Endodermal cell (in vitro differentiated cells): ENCODE measurements at places on chromosomes 13 and 19. TPM values are rescaled to one million over a fixed set of nuclear protein-coding genes. Genes with fewer than 3 reads are reported as not detected.
A peak's percentile ranks its signal among the peaks of the same experiment; 100 is the strongest.

Gene FAM216B
- total RNA-seq, result not detected in 3 replicates

Gene B3GNT3
- 0.38 to 1.2 TPM (median 1.2 TPM) in 3 replicates for total RNA-seq

- H3K27me3 ChIP-seq, result peaks cover 4% of the 10 kb centered on the region
- no peak overlapping the region for H3K27ac ChIP-seq
- no peaks in the 10 kb centered on the region for H3K36me3 ChIP-seq
- DNase-seq, result no peak
- no peak overlapping the region for H3K4me3 ChIP-seq
Measured at GRCh38 chr19:35569281-35569781, 5.9 kb upstream of the ATP4A start.

GRCh38 chr13:22599156-22599555, 581.6 kb upstream of the SGCG start:
- no peak for DNase-seq
- no peak overlapping the region for H3K4me3 ChIP-seq
- no peaks in the 10 kb centered on the region for H3K36me3 ChIP-seq
- H3K27me3 ChIP-seq, result no peaks in the 10 kb centered on the region
- H3K27ac ChIP-seq, result no peak overlapping the region
- no peaks in the 10 kb centered on the region for H3K4me1 ChIP-seq

- H3K27ac ChIP-seq, result no peak overlapping the region
- no peaks in the 10 kb centered on the region for H3K4me1 ChIP-seq
- no peak overlapping the region for H3K4me3 ChIP-seq
- no peaks in the 10 kb centered on the region for H3K36me3 ChIP-seq
- DNase-seq, result no peak
- H3K27me3 ChIP-seq, result no peaks in the 10 kb centered on the region
Measured at GRCh38 chr19:9313756-9314155, 4.1 kb upstream of the ZNF699 start.

DNA sequence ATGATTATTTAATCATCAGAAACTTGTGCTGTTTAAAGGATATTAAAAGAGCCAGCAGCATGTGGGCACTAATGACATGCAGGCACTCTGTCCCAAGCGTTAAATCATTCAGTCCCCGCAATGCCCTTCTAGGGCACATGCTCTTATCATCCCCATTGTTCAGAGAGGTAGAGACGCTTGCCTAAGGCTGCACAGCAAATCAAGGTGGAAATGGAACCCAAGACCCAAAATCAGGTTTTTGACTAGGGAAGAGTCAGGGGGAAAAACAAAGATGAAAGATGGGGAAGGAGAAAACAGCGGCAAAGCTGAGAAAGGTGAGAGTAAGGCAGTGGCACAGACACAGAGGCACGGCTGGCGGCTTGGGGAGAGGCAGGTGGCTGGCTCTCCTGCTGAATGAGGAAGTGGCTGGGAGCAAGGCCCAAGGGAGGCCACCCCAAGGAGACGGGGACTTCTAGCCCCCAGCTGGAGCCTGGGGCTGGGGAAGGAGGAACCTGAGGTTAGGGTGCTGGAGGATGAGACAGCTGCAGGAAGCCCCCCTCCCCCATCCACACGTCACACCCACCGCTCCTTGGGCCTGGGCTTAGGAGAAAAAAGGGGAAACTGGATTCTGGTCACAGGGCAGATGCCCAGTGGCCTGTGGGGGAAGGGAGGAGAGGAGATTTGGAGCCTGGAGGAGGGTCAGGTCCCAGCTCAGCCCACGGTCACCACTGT, 1.0 kb upstream of the TYROBP start:
- H3K27me3 ChIP-seq, result no peaks in the 10 kb centered on the region
- H3K36me3 ChIP-seq, result no peaks in the 10 kb centered on the region
- DNase-seq, result no peak
- no peak overlapping the region for H3K27ac ChIP-seq

DNA sequence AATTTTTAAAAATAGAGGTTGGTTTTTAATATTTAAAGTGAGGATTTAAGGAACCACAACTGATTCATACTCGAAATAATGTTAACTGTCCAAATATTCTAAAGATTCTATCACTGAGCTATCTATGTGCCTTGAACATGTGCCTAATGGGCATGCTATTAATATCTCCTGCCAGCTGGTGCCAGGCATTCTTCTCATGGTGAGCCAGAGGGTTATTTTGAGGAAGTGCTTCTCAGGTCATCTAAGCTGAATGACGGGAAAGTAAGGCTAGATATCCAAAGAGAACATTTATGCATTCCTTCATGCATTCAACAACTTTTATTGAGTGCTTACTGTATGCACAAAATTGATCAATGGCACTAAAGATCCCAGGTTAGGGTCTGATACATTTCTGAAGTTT, 138.2 kb downstream of the PIBF1 start:
- H3K4me3 ChIP-seq, result no peak overlapping the region
- no peak overlapping the region for H3K27ac ChIP-seq
- no peak for DNase-seq
- no peaks in the 10 kb centered on the region for H3K27me3 ChIP-seq
- H3K36me3 ChIP-seq, result peaks cover 14% of the 10 kb centered on the region

DNA sequence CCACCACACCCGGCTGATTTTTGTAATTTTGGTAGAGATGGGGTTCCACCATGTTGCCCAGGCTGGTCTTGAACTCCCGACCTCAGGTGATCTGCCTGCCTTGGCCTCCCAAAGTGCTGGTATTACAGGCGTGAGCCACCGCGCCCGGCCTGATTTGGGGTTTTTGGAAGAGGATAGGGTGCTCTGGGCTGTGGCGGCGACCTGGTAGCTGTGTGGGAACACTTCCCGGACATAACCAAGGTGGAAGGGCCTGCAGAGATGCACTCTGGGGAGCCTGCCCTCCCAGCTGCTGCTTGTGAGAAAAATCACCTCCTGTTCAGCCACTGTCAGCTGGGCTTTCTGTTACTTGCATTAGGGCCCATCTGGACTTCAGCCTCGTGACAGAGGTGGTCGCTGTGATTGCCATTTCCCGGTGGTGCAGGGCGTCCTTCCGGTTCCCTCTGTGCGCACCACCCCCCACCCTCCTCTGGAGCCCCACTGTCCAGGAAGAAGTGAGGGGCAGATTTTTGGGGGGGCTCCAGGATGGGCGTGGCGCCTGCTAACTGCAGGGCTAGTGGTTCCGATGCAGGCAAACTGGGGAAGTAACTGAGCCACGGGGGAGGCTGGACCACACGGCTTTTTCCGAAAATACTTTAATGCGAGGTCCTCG, 7.5 kb downstream of the IL4I1 start:
- no peaks in the 10 kb centered on the region for H3K27me3 ChIP-seq
- no peak overlapping the region for H3K4me3 ChIP-seq
- H3K27ac ChIP-seq, result no peak overlapping the region

DNA sequence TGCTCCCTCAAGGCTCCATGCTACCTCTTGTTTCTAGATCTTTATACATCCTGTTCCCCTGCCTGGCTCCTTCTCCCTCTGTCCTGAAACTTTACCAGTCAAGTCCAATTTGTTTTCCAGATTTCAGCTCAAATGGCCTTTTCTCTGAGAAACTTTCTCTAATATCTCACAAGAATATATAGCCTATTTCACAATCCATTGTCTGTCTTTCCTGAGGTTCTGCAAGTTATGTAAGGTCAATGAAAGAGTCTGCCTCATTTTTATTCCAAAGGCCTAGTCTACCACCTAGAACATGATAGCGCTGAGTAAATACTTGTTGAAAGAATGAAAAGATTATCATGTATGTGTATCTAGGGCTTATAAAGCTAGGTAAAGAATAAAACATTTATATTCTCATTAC, 348.8 kb downstream of the SPRY2 start:
- no peaks in the 10 kb centered on the region for H3K36me3 ChIP-seq
- DNase-seq, result no peak
- peaks cover 7% of the 10 kb centered on the region for H3K27me3 ChIP-seq
- no peak overlapping the region for H3K27ac ChIP-seq
- H3K4me1 ChIP-seq, result peaks cover 3% of the 10 kb centered on the region
- no peak overlapping the region for H3K4me3 ChIP-seq

- H3K27ac ChIP-seq, result no peak overlapping the region
- no peak for DNase-seq
- no peaks in the 10 kb centered on the region for H3K36me3 ChIP-seq
- no peaks in the 10 kb centered on the region for H3K27me3 ChIP-seq
Measured at GRCh38 chr13:50255639-50256038, 240.4 kb downstream of the KCNRG start.

DNA sequence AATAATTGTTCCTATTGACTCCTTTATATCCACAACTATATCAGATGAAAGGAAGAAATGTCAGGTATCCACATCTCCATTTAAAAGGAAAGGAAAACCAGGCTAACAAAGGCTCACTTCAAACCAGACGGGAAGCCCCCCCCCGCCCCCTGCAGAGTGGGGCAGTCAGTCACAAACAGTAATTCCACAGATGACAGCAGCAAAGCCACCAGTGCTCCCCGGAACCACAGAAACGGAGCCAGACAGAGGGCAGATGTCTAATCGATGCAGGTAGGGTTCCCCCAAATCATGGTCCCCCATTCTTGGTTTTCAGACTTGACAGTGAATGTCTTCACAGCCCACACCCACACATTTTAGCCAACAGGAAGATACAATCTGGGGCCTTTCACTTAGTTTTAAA, 100.8 kb downstream of the STK24 start:
- DNase-seq, result peak; percentile 92
- peaks cover 28% of the 10 kb centered on the region for H3K4me1 ChIP-seq
- peak overlapping the region; percentile 44 for H3K27ac ChIP-seq
- H3K4me3 ChIP-seq, result no peak overlapping the region
- H3K27me3 ChIP-seq, result no peaks in the 10 kb centered on the region
- peaks cover 38% of the 10 kb centered on the region for H3K36me3 ChIP-seq

Gene NBEA
- 11.4 and 15.2 TPM in 2 replicates for total RNA-seq

- H3K27ac ChIP-seq, result no peak overlapping the region
- no peak overlapping the region for H3K4me3 ChIP-seq
- no peaks in the 10 kb centered on the region for H3K27me3 ChIP-seq
- H3K4me1 ChIP-seq, result no peaks in the 10 kb centered on the region
Measured at GRCh38 chr19:38862321-38863059, 12.7 kb upstream of the HNRNPL start.

Gene ARGLU1
- total RNA-seq, result 81.1 to 101 TPM (median 97.8 TPM) in 3 replicates

GRCh38 chr13:99481366-99481765, 19.9 kb upstream of the TM9SF2 start:
- no peak for DNase-seq
- no peaks in the 10 kb centered on the region for H3K36me3 ChIP-seq
- H3K4me3 ChIP-seq, result no peak overlapping the region
- no peak overlapping the region for H3K27ac ChIP-seq

GRCh38 chr13:88622362-88622973, 951.3 kb downstream of the SLITRK5 start:
- H3K27me3 ChIP-seq, result no peaks in the 10 kb centered on the region
- no peak overlapping the region for H3K4me3 ChIP-seq
- H3K27ac ChIP-seq, result no peak overlapping the region

- no peak overlapping the region for H3K27ac ChIP-seq
- H3K4me1 ChIP-seq, result no peaks in the 10 kb centered on the region
- H3K4me3 ChIP-seq, result no peak overlapping the region
- no peaks in the 10 kb centered on the region for H3K36me3 ChIP-seq
- H3K27me3 ChIP-seq, result peaks cover 24% of the 10 kb centered on the region
Measured at GRCh38 chr19:43634068-43634467, 5.6 kb downstream of the CADM4 start.

GRCh38 chr13:97058391-97058790, 64.1 kb upstream of the OXGR1 start:
- no peak for DNase-seq
- H3K4me3 ChIP-seq, result no peak overlapping the region
- no peaks in the 10 kb centered on the region for H3K4me1 ChIP-seq
- no peaks in the 10 kb centered on the region for H3K27me3 ChIP-seq
- no peak overlapping the region for H3K27ac ChIP-seq

Gene MEIOSIN
- total RNA-seq, result 0.09 TPM in 1 of 2 replicates, not detected in the other

Gene PIP5K1C
- 26.1 to 45.8 TPM (median 43.5 TPM) in 3 replicates for total RNA-seq

DNA sequence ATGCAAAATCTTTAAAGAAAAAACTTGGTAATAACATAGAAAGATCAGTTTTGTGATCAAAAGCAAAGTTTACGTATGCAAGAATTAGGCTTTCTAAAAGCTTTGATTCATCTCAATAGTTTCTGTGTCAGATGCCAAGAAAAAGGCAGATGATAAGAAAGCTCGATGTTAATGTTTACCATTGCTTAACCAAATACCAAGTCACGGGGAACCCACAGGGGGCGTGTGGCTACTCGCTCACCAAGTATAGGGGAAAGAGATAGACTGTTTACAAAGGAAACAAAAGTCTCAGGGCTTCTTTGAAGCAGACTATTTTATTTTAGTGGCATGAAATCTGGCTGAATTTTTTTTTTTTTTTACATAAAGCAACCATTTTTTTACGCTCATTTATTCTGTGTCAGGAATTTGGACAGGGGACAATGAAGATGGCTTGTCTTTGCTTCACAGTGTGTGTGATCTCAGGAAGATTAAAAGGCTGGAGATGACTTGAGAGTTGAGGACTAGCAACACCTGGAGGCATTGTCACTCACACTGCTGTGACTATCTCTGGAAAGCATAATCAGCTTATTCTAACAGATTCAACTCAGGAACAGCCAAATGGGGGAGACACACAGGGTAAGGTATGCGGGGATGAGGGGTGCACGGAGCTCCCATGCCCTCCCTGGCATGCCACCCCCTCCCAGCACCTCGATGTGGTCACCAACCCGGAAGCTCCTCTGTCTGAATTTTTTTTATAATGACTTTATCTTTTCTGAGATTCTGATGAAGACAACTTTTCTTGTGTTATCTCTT, 24.9 kb downstream of the RCBTB1 start:
- H3K36me3 ChIP-seq, result peaks cover 58% of the 10 kb centered on the region
- H3K27ac ChIP-seq, result peak overlapping the region; percentile 14
- H3K4me1 ChIP-seq, result peaks cover 7% of the 10 kb centered on the region
- H3K27me3 ChIP-seq, result no peaks in the 10 kb centered on the region
- peak overlapping the region; percentile 58 for H3K4me3 ChIP-seq
- peak; percentile 81 for DNase-seq

DNA sequence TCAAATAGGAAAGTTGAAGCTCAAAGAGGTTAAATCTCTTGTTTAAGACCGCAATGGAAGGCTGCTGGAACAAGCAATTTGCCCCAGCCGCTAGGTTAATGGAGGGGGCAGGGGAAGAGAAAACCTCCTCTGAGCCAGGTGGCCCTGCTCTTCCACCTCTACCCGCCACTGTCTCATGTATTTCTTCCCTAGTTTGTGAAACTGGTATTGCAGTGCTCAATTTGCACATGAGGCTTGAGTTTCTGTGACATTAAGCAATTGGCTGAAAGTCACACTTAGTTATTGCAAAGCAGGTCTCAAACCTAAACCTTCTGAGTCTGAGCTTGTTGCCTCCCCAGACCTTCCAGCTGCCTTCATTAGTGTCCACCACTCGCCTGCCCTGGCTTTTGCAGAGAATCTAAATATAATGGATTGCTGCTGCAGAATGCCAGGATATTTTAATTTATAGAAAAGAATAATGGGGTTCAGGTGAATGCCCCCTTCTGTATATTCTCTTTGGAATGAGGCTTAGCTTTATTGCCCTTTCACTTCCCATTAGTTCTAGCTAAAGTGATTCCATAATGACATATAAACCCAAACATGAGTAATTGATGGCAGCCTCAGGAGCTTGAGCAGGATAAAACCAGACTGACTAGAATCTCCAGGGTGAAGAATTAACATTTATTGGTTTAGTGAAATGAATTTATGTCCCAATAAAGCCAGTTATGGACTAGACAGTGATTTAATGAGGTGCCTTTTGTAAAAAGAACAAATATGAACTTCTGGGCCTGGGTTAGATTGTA, 27.0 kb upstream of the OLFM4 start:
- DNase-seq, result no peak
- H3K27me3 ChIP-seq, result peaks cover 21% of the 10 kb centered on the region
- H3K36me3 ChIP-seq, result no peaks in the 10 kb centered on the region
- H3K27ac ChIP-seq, result no peak overlapping the region

GRCh38 chr13:33543089-33543459, 257.5 kb upstream of the STARD13 start:
- no peaks in the 10 kb centered on the region for H3K36me3 ChIP-seq
- H3K4me3 ChIP-seq, result peak overlapping the region; percentile 95
- peaks cover 8% of the 10 kb centered on the region for H3K4me1 ChIP-seq
- DNase-seq, result no peak
- H3K27me3 ChIP-seq, result no peaks in the 10 kb centered on the region
